ENCODE measurements at places on chromosomes 4 and X.

GRCh38 chr4:166594326-166594946 lies 639.9 kb downstream of the SPOCK3 start:
- no peak for DNase-seq

DNA sequence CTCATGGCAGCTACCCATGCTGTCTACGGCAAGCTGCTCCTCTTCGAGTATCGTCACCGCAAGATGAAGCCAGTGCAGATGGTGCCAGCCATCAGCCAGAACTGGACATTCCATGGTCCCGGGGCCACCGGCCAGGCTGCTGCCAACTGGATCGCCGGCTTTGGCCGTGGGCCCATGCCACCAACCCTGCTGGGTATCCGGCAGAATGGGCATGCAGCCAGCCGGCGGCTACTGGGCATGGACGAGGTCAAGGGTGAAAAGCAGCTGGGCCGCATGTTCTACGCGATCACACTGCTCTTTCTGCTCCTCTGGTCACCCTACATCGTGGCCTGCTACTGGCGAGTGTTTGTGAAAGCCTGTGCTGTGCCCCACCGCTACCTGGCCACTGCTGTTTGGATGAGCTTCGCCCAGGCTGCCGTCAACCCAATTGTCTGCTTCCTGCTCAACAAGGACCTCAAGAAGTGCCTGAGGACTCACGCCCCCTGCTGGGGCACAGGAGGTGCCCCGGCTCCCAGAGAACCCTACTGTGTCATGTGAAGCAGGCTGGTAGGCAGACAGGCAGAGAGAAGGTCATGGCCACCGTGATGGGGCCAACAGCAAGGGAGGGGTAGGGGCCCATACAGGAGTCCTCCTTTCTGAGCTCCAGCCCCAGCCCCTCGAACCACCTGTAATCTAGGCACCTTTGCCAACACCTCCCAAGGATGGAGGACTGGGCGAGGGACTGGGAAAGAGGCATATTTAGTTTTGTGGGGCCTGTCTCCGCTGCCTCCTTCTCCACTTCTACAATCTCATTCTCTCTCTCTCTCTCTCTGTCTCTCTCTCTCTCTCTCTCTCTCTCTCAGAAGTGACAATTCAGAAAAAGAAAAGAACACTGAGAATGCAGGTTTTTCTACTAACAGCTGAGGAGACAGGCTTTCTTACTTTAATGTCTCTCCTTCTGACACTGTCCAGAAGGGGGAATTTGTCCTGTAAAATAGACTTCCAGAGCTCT lies 4.7 kb upstream of the TSPYL2 start:
- no peak for DNase-seq

GRCh38 chrX:8083286-8083685 lies 87.8 kb downstream of the VCX2 start:
- no peak for DNase-seq

GRCh38 chrX:120794525-120794975 lies 81.1 kb downstream of the CT47B1 start:
- no peak for DNase-seq

- no peak for DNase-seq
Measured at GRCh38 chr4:128335541-128335940, 47.9 kb upstream of the PGRMC2 start.
